ENCODE measurements at places on chromosomes 6 and 20.

GRCh38 chr6:82607998-82608725, 244.5 kb downstream of the TPBG start:
- no peak for DNase-seq

GRCh38 chr20:57483287-57484050, 41.5 kb downstream of the CTCFL start:
- no peak for DNase-seq

DNA sequence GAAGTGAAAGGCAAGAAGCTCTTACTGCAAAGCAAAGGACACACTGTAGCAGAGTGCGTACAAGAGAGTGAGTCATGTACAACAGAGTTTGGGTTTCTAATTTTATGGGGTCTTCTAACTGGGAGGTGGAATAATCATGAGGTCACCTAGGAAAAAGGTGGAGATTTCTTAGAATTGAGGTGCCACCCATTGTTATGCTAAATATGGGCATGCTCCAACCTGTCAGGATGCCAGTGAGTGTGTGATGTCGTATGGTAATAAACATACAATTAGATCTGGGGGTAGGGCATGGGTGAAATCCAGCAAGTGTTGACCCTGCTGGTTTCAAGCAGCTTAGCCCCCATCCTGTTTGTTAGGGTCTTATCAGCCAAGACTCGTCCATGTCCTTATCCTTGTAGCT, 46.6 kb downstream of the OR2B6 start:
- no peak for DNase-seq

- no peak for DNase-seq
Observed at GRCh38 chr6:34696189-34696738, 303 bp downstream of the ILRUN start.

DNA sequence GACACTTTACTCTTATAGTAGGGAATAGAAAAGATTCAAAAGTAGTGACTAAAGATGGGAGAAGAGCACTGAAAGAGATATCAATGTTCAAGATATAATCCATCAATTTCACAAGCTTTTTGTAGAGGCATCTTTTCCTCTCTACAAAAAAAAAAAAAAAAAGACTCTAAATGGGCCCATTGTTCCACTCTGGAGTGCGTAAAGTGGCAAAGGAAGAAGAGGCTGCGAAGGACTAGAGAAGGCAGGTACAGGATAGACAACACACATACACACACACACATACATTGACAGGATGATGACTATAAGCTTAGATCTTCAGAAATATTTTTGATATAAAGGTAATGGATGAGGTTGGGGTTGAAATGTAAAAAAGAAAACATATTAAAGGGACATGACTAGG, 157.6 kb downstream of the HIVEP2 start:
- no peak for DNase-seq

DNA sequence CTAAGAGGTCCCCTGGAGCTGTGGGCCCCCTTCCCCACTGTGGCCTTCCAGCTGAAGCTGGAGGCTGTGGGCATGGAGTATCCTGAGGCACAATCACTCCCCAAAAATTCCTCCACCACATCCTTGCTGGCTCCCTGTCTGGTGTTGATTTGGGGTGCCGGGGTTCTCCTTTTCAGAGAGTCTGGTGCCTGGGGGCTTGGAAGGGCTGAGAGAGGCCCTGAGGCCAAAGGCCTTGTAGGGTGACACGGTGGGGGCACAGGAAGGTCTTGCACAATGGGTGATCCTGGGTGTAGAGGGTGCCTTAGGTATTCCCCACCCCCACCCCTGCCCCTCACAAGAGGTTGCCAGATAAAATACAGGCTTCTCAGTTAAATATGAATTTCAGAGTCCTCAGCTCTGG, 33.2 kb upstream of the VEGFA start:
- DNase-seq = no peak

DNA sequence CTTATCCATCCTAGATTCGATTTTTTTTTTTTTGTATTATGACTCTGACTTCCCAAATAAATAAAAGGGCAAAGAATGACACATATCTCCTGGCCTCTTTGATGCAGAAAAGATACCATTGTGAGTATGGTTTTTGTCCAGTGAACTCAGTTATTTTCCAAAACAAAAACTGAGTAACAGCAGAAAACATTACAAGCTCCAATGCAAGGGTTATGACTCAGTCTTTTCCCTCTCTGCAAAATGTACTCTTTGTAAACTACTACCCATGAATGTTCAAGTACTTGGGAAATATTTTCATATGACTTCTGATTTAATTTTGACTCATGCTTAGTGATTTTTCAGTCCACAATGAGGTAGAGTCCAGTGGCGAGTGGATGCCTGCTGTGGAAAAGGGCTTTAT, 355.3 kb downstream of the RNF144B start:
- DNase-seq = no peak

DNA sequence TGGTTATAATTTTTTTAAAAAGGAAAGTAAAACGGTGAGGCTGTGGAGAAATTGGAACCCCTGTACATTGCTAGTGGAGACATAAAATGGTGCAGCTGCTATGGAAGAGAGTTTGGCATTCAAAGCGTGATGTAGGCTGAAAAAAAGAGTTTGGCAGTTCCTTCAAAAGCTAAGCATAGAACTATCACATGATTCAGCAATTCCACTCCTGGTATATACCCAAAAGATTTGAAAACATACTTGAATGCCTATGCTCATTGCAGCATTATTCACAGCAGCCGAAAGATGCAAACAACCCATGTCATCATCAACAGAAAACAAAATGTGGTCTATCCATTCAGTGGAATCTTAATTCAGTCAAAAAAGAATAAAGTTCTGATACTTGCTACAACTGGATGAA, 4.5 kb upstream of the SGK2 start:
- DNase-seq = no peak

DNA sequence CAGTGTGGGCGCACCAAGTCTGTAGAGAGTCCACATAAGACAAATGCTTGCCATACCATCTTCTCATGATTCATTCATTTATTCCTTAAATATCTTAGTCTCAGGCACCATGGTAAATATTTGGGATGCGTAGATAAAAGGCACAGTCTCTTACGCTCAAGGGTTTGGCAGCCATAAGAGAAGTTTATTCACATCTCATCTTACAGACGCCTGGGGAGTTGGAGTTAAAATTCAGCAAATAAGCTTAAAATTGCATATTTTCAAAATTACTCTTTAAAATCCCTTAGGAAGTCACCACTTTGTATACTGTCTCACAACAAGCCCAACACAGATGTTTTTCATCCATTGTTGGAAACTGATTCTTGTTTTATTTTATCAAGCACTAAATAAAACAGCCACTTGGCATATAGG, 363.3 kb downstream of the KIF16B start:
- no peak for DNase-seq

GRCh38 chr6:88698661-88699060, 264.8 kb downstream of the RNGTT start:
- no peak for DNase-seq

- no peak for DNase-seq
Observed at GRCh38 chr20:856361-856775, 22.9 kb downstream of the FAM110A start.

DNA sequence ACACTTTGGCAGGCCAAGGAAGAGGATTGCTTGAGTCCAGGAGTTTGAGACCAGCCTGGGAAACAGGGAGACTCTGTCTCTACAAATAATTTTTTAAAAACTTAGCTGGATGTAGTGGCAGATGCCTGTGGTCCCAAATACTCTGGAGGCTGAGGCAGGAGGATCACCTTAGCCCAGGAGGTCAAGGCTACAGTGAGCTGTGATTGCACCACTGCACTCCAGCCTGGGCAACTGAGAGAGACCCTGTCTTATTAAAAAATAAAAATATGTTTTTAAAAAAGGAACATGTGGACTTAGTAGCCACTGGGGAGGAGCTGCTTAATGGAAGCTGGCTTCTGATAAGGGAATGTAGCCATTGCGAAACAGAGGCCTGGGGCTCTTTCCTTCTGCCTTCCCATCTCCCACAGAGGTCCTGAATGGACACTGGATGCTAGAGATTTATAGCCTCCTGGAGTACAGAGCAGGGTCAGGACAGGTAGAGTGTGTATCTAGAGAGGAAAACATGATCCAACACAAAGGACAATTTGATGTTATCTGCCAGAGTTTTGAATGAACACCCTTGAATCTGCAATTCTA, 21.7 kb upstream of the GMNN start:
- no peak for DNase-seq

- no peak for DNase-seq
Observed at GRCh38 chr6:31585491-31585890, 586 bp upstream of the LST1 start.

- no peak for DNase-seq
Observed at GRCh38 chr6:30601815-30602641, 15.0 kb downstream of the PPP1R10 start.

DNA sequence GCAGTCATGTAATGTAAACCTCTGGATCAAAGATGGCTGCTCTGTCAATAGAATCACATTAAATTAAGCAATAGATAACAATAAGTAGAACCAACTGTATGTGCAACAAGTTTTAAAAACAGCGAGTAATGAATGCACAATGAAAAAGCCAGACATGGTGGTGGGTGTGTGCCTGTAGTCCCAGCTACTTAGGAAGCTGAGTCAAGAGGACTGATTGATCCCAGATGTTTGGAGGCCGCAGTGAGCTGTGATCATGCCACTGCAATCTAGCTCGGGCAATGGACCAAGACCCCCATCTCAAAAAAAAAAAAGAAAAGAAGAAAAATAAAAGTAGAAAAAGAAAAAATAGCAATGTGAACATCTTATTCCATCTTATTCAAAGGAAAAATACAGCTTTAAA, 558.7 kb upstream of the MMS22L start:
- DNase-seq = no peak

DNA sequence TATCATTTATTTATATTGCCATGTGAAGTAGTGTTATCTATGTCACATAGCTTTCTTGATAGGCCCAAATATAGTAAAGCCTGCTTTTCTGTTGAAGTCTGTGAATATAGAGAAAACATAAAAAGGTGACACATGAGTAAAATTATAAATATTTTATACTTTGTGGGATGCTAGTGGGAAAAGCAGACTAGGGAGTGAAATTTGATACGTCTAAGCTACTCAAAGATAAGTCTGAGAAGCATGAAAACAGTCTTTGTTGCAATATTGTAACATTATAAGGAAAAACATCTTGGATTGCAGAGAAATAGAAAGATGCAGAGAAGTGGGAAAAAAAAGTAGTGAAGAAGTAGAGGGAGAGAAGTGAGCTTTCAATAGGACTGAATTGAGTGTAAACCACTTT, 75.4 kb downstream of the ZNF292 start:
- DNase-seq = no peak

DNA sequence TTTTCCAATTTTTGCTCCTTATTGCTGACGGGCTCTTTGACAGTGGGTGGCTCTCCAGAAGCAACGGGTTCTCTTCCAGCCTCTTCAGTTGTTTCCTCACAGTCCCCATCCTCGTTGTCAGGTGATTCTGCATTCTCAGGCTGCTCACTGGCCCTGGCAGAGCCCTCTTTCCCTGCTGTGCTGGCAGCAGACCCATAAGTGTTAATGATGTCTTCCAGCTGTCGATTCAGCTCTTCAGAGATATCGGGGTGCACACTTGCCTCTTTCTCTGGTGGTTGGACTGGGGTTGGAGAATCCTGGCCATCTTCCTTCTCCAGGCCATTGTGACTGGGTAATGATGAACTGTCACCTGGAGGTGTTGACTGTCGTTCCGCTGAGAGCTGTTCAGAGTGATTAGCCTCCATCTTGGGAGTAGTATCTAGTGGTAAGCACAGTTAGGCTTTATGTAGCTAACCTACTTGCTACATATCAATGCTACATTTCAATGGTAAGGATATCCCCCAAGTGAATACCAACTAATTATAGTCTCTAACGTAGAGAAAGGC, 3.2 kb downstream of the TXLNB start:
- DNase-seq = no peak

- peak; percentile 69 for DNase-seq
Observed at GRCh38 chr6:33014841-33015634, 5.6 kb upstream of the HLA-DOA start.

GRCh38 chr6:107185391-107185970, 70.2 kb upstream of the BEND3 start:
- DNase-seq = no peak

DNA sequence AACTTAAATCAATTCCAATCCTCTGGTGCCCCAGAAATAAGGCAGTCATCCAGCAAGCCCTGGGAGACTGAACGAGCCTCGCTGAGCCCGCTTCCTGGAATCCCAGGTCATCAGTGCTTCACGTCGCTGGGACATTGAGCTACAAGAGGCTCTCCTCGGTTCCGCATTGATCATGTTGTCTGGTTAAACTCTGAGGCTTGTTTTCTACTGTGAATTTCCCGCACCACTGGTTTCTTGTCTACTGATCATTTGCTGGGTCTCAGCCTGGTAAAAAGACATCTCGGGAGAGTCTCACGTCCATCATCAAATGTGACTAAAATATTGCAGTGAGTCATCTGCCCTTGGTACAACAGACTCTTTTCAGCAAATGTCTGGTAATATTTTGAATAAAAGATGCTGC, 569.2 kb downstream of the QKI start:
- DNase-seq = no peak

- DNase-seq = no peak
Observed at GRCh38 chr6:105591053-105591452, 188.2 kb upstream of the PREP start.

DNA sequence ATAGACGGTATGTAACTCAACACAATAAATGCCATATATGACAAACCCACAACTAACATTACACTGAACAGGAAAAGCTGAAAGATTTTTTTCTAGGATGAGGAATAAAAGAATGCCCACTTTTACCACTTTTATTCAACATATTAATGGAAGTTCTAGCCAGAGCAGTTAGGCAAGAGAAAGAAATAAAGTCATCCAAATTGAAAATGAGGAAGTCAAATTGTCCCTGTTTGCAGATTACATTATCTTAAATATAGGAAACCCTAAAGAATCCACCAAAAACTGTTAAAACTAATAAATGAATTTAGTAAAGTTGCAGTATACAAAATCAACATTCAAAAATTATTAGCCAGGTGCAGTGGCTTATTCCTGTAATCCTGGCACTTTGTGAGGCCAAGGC, 24.6 kb upstream of the ADGB start:
- no peak for DNase-seq

DNA sequence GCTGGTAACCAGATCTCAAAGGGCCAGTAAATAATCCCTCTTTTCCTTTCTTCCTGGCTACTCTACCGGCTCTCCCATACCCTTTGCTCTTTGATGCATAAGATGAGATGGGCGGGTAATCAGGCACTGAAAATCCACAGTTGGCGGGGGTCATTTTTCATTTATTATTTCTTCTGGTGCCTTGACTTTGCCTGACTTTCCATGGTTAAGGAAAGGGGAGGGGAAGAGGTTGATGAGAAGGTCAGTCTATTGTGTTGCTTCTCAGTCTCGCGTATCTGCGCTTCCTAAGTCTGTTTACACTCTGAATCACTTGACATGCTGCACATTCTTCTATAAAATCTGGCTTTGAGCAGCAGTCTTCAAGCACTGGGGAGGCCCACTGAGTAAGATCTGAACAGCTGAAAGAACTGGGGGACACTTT, 121.1 kb upstream of the HDGFL1 start:
- DNase-seq = no peak

GRCh38 chr6:49025273-49026240, 437.5 kb downstream of the MMUT start:
- no peak for DNase-seq

Measured in urinary bladder (tissue), 4 donors.